ENCODE measurements at places on chromosomes 3 and 15. TPM values are rescaled to one million over a fixed set of nuclear protein-coding genes. Genes with fewer than 3 reads are reported as not detected.

The ATP6V1A gene
- total RNA-seq: 89.6 TPM

DNA sequence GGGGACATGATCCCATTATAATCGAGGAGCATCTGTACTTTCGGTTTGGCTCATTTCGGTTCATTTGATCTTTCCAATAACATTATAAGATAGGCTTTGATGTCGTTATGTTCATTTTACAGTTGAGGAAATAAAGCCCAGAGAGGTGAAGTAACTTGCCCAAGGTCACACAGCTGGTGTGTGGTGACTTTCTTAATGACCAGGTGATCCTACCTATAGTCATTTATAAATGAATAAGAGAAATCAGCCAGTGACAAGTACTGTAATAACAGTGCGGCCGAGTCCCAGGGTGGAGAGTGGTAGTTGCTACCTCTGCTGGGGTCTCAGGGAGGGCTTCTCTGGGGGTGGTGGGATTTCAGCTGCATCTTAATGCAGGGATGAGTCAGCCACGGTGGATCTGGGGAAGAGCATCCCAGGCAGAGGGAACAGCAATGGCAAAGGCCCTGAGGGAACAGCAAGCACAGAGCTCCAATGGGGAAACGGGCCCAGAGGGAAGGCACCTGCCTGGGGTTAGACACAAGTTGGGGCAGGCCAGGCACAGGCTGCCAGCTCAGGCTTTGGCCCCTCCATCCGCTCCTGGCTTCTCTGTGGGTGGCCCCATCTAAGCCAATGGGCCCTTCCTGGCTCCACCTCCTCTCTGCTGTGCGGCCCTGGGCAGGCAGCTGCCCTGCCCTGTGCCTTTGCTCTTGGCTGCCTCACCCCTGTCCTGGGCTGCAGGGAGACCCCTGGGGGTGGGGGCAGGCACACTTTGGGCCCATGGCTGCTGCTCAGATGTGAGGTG lies 1.1 kb upstream of the FBLN2 start:
- DNase-seq: no peak

The ANKUB1 gene
- total RNA-seq: not detected

The SERPINI1 gene
- 8.0 TPM for total RNA-seq

GRCh38 chr3:38507120-38507519 lies 11.0 kb downstream of the EXOG start:
- no peak for DNase-seq

DNA sequence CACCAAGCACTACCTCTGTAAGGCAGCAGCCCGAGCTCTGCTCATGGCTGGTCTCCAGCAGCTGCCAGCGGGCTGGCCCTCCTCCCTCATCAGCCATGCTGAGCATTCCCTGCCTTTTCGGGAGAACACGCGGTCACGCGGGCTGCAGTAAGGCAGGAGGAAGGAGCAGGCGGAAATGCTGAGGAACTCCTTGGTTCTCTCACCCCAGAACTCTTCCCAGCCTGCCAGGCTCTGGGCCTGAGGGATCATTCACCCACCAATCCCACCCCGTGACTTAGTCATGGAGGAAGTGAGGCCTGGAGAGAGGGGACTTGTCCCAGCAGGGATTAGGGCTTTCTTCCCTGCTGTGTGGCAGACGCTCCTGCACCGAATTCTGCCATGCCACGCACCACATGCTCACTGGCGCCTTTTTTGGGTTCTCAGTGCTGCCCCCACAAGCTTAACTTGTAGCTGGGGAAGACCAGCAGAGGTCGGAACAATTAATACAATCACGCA lies 42.9 kb upstream of the RPL32 start:
- no peak for DNase-seq

The INSYN1 gene
- total RNA-seq: 2.6 TPM

DNA sequence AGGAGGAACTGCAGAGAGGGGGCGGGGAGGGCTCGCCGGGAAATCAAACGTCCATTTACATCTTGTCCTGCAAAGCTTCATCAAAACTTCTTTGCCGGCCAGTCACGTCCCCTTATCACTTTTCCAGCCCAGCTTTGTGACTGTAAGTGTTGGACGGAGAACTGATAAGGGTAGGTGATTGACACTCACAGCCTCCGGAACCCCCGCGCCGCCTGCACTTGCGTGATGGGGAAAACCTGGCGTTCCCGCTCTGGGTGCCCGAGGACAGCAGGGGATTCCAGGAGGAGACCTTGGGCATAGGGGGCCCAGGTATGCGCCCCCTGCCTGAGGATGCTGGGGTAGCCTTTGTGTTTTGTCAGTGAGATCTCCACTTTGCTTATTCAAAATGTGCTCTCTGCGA lies 72.8 kb upstream of the ANKRD34C start:
- no peak for DNase-seq

The NR2E3 gene
- 0.98 TPM for total RNA-seq

The ISY1 gene
- total RNA-seq: 45.7 TPM

GRCh38 chr3:179760944-179761343 lies 108.1 kb downstream of the USP13 start:
- no peak for DNase-seq

The SLC27A2 gene
- total RNA-seq: 0.18 TPM

- DNase-seq: no peak
Measured at GRCh38 chr15:42010434-42010833, 10.4 kb downstream of the PLA2G4E start.

DNA sequence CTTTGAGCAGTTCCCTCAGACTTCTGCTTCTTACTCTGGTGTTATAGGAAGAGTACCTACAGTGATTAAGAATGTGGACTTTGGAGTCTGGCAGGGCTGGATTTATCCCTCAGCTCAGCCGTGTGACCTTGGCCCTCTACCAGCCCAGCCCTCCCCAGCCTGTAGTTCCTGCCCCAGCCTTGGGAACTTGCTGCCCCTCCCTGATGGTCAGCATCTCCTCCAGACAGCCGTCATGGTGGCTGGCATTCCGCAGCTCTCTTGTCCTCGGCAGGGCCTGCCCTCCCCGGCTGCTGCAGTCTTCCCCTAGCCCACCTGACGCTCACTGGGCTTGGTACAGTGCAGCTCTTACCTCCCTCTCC lies 21.9 kb upstream of the CPNE9 start:
- no peak for DNase-seq

The CCDC54 gene
- not detected for total RNA-seq

- no peak for DNase-seq
Measured at GRCh38 chr3:38556640-38557358, 60.7 kb downstream of the EXOG start.

DNA sequence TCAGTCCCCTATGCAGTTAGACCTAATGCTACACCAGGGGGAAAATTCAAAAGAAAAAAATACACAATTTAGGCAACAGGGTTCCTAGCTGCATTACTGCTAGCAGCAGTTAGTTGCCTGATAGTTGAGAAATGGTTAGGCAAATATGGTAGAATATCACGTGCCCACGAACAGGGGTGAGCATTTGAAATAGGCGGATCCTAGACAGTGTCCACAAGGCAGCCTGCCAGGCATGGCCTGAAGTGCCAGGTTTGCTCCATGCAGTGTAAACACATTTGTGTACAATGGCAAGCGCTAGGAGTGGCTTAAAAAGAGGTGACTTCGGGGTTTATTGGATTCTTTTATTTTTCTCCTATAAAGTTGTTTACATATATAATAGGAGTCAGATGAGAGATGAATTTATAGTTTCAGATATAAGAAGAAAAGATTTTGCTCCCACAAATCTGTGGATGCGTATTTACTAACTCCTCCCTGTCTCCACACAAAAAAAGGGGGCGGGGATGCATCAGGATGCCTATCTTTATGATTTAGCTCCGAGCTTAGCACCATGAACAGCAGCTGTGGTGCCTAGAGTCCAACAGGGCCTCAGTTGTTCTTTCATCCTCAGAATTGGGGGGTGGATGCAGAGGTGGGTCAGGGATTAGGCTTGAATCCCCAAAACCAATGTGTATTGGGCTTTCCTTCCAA lies 3.9 kb upstream of the TGM4 start:
- no peak for DNase-seq

The SMCO1 gene
- not detected for total RNA-seq

DNA sequence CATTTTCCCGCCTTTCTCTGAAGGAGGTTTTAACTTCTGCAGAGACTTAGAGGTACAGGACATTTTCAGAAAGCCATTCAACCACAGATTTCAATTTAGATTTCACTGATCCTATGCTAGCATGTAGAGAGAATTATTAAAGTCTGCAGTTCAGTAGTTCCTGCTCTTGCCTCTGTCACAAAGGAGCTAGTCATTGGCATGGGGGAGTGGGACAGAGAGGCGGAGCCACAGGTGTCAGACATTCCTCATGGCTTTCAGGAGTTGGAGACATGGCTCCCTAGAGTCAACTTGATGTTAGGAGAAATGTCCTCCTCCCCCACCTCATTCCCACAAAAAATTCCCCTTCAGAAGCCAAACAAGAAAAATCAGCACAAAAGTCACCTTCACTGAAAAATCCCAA lies 66.0 kb upstream of the SIAH2 start:
- no peak for DNase-seq

GRCh38 chr3:42668793-42669217 lies 15.3 kb downstream of the ZBTB47 start:
- DNase-seq: no peak

DNA sequence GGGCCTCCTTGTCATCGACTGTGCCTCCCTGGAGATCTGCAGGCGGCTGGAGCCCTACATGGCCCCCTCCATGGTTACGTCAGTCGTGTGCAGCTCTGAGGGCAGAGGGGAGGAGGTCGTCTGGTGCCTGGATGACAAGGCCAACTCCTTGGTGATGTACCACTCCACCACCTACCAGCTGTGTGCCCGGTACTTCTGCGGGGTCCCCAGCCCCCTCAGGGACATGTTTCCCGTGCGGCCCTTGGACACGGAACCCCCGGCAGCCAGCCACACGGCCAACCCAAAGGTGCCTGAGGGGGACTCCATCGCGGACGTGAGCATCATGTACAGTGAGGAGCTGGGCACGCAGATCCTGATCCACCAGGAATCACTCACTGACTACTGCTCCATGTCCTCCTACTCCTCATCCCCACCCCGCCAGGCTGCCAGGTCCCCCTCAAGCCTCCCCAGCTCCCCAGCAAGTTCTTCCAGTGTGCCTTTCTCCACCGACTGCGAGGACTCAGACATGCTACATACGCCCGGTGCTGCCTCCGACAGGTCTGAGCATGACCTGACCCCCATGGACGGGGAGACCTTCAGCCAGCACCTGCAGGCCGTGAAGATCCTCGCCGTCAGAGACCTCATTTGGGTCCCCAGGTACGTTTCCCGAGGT lies 146.5 kb downstream of the LRRK1 start:
- DNase-seq: no peak

The TRAIP gene
- 18.5 TPM for total RNA-seq

DNA sequence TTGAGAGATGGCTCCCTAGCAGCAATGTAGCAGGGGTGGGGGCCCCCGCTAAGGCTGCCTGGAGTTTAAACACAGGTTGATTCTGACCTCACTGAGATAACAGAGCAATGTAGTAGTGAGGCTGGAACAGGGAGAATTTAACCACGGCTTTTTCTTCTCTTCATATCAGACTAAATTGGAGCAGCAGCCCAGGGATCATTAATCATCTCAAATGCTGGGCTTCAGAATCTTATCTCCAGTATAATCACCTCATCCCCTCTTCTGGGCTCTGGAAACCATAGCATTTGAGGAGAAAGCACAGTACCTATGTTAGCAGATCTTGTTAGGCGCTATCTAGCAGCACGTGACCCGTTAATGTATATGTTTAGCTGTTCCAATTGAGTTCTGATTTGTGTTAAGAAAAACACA lies 25.4 kb upstream of the DET1 start:
- no peak for DNase-seq

GRCh38 chr3:161890147-161890625 lies 393.6 kb downstream of the OTOL1 start:
- DNase-seq: no peak

DNA sequence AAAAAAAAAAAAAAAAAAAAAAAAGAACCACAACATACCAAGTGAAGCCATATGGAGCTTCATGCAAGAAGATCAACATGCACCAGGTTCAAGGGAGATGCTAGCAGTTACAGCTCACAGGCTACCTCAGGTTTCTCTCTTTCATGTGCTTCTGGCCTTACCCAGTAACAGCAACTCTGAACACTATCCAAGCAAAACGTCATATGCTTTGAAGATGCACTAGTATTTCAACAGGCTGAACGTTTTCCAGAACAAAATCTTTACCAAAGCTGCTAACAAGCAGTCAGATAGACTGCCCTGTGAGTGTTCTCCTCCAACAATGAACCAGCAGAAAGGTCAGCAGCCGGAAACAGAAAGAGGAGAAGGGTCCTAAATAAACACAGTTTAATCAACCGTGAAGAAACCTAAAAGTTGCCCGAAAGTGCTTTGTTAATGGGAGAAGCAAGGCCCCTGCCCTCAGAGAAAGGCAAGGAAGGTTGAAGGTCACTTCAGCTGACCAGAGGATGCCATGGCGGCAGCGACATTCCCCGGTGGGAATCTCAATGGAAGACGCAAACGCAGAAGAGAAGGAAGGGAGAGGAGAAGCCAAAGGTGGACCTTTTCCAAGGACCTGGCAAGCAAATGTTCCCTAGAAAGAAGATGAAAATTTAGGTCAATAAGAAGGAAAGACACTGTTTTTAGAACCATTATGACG lies 80.1 kb downstream of the CCNL1 start:
- DNase-seq: no peak

DNA sequence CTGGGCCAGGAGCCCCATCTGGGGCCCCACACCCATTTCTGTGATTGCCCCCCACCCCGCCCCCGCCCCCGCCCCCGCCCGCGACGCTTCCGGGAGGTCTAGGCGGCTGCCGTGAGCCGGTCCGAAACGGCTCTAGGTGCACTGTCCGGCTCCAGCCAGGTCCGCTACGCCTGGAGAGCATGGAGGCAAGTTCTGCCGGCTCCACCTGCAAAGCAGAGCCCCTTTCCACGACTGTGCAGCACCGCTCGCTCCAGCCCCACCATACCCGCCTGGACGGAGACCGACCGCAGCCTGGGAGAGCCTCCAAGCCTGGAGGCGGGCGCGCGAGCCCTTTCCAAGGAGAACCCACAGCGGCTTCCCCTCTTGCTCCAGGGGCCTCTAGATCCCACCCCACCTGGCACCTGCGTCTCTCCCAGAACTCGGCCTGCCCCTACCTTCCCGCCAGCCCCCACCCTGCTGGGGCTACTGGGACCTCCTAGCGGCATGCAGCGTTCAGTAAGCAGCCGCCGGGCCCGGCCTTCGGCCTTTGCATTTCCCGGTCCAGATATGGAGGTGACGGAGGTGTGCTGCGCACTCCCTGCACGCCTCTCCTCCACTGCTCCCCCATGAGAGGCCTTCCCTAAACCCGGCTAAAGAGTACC lies 66.2 kb downstream of the KLF13 start:
- DNase-seq: no peak

- DNase-seq: peak; percentile 46
Measured at GRCh38 chr15:38474155-38474757, 20.3 kb downstream of the FAM98B start.

All from Panc1 (cell line).